ENCODE measurements at places on chromosomes 12 and 14.

GRCh38 chr12:116954710-116955381, 44.1 kb downstream of the FBXW8 start:
- no peak for DNase-seq

GRCh38 chr14:101810897-101811621, 49.5 kb downstream of the PPP2R5C start:
- DNase-seq: no peak

DNA sequence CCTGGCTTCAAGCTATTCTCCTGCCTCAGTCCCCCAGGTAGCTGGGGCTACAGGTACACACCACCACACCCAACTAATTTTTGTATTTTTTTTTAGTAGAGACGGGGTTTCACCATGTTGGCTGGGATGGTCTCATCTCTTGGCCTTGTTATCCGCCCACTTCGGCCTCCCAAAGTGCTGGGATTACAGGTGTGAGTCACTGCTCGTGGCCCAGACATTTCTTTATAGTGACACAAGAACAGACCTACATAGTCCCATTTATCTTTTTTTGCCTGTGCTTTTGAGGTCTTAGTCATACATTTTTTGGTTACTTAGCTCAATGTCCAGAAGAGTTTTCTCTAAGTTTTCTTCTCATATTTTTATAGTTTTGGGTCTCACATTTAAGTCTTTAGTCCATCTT, 247.4 kb downstream of the SYT10 start:
- no peak for DNase-seq

DNA sequence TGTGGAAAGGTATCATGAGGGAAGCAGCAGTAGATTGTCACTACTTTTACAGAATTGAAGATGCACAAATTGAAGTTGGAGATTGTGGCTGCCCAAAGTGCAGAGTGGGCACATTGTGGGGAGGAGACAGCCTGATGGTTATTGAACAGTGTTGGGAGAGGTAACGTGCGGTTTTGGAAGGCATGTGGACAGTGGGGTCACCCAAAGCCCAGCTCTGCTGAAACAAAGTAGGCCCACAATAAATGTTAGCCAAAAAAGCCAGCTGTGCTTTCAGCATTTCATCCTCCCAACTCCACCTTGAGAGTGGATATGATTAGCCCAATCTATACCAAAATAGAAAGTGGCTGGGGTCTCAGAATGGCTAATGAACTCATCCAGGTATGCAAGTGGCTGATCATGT, 96.7 kb downstream of the TMX1 start:
- no peak for DNase-seq

GRCh38 chr12:131441060-131441396, 269.9 kb upstream of the SFSWAP start:
- no peak for DNase-seq

GRCh38 chr12:53452159-53453077, 516 bp downstream of the PCBP2 start:
- peak; percentile 88 for DNase-seq

DNA sequence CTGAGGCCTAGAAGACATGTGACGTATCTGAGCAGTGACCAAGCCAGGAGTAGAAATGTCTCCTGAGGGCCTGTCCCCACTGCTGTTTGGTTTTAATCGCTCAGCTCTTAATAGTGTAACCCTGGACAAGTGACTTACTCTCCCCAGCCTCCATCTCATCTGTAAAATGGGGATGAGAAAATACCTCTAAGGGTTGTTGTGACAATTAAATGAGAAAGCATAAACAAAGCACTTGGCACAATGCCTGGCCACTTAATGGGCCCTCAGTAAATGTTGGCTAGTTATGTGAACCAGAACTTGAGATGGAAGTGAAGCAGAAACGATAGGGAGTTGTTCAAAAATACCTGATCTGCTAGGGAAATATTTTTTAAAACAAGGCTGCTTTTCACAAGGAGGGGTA, 58.2 kb downstream of the HMGA2 start:
- DNase-seq: no peak

GRCh38 chr12:116361414-116362223, 84.1 kb upstream of the MED13L start:
- peak; percentile 76 for DNase-seq

DNA sequence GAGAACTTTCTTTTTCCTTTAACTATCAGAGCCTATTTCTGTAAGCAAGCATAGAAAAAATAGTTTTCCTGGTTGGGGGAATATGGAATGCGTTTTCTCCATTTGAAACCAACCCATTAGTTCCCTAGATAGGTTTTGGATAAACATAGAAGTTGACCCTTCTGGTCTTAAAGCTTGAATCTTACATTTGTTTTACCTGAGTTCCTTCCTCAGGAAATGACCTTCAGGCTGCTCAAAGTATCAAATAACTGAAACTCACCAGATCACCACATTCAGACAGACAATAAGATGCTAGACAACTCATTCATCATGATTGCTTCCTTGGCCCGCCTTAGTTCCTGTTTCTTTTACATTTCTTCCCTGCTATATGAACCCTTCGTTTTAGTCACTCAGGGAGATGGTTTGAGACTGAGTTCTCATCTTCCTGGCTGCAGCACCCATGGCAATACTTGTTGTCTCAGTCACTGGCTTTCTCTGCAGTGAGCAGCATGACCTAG, 52.2 kb downstream of the LRP6 start:
- DNase-seq: no peak

DNA sequence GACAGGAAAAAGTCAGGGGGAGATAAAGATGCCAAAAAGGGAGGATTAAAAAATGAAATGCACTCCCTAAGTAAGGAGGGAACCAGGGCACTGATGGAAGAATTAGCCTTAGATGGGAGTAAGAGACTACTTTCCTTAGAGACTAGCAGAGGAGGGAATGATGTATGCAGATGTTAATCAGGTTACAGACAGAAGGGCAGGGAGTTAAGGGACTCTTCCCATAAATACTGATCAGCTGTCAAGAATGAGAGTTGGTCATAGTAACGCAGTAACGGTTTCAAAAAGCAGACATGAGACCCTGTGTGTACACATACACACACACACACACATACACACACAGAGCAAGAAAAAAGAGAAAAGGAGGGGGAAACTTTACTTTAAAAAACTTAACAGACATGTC, 93.4 kb downstream of the PHLDA1 start:
- no peak for DNase-seq

DNA sequence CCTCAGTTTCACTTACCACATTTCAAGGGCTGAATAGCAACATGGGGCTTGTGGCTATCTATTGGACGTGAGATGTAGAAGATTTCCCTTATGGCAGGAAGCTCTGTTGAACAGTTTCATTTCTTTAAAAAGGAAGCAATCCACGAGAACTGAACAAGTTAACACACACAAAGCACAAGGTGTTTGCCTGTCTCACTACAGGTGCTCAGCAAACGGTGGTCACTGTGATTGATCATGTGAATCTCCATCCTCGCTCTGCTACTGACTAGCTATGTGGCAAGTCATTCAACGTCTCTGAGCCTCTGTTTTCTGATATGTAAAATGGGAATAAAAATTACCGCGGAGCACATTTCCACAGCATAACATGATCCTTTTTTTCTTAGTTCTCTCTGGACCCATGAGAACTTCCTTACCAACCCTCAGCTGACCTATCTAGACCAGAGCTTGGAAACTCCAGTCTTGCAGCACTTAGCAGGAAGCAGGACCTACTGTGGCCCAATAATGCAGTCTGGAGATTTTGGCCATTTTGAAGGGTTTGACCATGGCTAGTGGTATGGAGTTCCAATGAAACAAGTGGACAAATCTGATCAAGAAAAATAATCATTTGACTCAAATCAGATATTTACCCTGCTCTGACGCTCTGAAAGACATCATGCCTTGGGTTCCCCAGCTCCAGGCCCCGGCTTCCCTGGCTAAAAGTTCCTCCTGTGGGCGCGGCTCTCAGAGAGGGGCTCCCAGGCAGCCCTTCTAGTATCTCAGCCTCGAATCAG, 278.8 kb downstream of the ZFP36L1 start:
- DNase-seq: no peak
